Left ventricle myocardium inferior (tissue), 1 donor: ENCODE measurements at places on chromosomes 4 and X. TPM values are rescaled to one million over a fixed set of nuclear protein-coding genes. Genes with fewer than 3 reads are reported as not detected.

DNA sequence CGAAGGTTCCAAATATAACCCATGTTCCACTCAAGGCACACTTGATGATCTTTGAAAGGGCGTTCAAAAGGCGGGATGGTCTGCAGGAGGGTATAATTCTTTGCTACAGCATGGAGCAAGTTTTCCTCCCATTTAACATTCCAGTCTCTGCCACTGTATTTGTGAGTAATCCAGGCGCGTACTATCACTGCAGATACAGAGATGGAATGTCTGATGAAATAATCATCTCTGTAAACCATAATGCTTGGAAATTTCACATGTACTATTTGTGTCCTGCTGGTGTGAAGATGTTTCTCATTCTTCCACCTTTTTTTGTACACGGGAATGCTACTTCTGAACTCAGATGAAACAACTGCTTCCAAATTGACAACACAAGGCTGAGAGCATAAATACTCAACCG, 15.5 kb downstream of the SEL1L3 start:
- no peak for DNase-seq

- no peak for DNase-seq
Observed at GRCh38 chrX:10949541-10949940, 161.6 kb upstream of the HCCS start.

- no peak for DNase-seq
Observed at GRCh38 chr4:162401021-162401420, 237.2 kb upstream of the FSTL5 start.

GC gene
- not detected for total RNA-seq

PIN4 gene
- total RNA-seq, result 12.5 TPM

DNA sequence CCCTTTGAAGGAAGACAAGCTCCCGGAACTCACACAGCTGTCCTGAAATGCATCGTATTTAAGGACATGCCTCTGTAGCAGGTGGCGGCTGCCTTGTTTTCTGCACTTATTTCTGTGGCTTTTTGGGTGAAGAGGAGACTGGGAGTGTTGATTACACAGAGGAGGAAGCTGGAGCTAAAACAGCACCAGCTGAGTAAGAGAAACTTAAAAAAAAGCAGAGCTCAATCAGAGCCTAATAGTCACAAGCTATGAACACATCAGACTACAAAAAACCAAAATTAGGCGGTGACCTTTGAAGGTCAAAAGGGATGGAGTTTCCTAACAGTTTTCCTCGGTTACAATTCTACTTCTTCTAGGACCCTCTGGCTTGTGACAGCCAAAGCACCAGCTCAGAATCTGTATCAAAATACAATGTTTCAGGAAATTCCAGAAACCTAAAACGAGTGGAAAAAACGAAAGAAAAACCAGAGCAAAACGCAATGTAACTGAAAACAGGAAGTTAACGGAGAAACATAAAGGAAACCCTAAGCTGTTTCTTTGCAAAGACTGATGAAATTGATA, 13.5 kb downstream of the PRKX start:
- no peak for DNase-seq

GPR119 gene
- total RNA-seq, result not detected

DNA sequence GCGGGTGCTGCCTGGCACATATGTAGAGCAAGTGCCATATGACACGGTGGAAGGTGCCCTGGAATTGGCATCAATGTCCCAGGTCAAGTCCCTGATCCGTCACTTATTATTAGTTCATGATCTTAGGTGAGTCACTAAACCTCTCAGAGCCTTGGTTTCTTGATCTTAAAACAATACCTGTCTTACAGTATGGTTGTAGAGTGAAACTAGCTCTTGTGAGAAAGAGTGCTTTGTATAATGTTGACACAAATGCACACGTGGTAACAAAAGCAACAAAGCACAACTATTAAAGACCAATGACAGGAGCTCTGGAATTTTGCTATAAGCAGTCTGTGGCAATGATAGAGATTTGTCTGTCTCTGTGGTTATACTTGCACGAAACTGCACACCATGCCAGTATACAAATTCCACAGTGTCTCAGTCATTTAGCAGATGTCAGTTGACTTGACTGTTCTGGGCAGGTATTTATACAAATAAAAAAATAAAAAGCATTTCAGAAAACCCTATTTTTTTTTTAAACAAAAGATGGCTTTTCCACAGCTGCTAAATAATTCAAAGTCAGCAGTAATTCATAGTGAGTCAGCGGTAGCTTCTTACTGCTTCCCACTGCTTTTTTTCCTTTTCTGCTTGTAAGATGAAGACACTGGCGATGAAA, 19.7 kb upstream of the ACSL1 start:
- DNase-seq, result no peak

DNA sequence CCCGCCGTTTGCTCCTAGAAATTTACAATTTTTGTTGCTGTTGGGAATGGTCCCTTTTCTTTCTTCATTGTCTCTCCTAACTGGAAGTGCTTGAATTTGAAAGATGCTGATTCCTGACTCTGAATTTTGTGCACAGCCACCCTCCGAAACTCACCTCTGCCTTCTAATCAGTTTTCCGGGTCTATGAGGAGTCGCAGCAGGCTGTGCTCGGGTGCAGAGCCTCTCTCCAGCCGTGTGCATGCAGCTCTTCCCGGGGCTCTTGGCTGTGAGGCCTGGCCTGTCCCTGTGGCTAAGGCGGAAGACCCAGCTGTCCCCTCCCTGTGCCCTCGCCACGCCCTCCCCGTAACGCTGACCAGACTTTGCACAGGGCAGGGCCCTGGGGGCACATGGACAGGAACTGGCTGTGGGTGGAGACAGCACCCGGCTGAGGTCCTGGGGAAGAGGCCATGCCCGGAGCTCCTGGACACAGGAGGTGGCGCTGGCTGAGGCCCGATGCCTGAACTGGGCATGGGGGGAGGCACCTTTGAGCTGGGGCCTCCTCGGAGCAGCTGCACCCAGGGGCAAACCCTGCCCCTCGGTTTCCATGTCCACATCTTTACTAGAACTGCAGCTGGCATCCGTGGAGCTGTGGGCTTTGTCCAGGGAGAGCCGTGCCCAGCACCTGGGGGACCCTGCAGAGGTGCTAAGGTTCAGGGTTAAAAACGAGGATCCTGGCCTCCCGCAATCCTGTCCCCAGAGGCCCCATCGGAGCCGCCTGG, 32.6 kb upstream of the SPON2 start:
- no peak for DNase-seq
